ENCODE measurements at places on chromosomes 12 and 14.

- H3K4me1 ChIP-seq, result peaks cover 8% of the 10 kb centered on the region
- no peaks in the 10 kb centered on the region for H3K36me3 ChIP-seq
- DNase-seq, result no peak
Measured at GRCh38 chr12:121838126-121838525, 20.5 kb downstream of the HPD start.

DNA sequence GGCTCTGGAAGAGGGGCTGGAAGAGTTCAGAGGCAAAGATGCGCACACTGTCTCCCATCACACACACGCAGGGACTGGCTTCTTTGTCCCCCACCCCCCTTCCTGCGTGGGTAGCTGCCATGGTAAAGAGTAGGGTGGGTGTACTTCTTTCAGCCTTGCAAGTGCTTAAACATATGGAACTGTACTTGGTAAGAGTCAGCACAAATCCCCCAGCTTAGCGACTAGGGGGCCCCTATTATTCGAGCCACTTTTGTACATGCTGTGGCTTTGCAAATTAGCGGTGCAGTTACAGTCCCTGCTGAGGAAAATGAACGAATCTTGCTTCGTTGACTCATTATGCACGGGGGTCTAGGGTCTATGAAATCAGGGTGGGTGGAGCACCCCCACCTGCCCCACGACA, 123.8 kb downstream of the AACS start:
- no peaks in the 10 kb centered on the region for H3K4me1 ChIP-seq
- peaks cover 29% of the 10 kb centered on the region for H3K27me3 ChIP-seq
- H3K36me3 ChIP-seq, result no peaks in the 10 kb centered on the region
- no peak overlapping the region for H3K27ac ChIP-seq
- no peak for DNase-seq
- no peak overlapping the region for H3K4me3 ChIP-seq

- H3K4me1 ChIP-seq, result no peaks in the 10 kb centered on the region
- no peak overlapping the region for H3K4me3 ChIP-seq
- no peak overlapping the region for H3K27ac ChIP-seq
- no peak for DNase-seq
- no peaks in the 10 kb centered on the region for H3K27me3 ChIP-seq
Measured at GRCh38 chr14:39351708-39352107, 80.5 kb downstream of the FBXO33 start.

DNA sequence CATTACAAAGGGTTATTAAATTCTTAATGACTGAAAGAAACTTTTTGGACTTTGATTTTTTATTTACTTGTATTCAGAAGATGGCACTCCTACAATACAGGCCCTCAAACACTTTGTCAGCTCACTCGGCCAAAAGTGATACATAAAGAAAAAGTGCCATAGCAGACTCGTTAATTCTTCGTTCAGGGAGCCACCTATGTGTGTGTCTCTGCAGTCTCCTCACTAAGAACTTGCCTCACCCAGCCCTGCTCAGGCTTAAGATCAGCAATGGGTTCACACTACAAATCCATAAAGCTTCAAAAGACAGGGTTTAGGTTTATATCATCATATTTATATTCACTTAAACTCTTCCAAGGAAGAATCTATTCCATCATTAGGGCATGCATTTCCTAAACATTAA, 11.5 kb downstream of the DCP1B start:
- peaks cover 15% of the 10 kb centered on the region for H3K4me1 ChIP-seq
- H3K36me3 ChIP-seq, result peaks cover 10% of the 10 kb centered on the region
- no peak overlapping the region for H3K4me3 ChIP-seq
- no peak overlapping the region for H3K27ac ChIP-seq
- no peaks in the 10 kb centered on the region for H3K27me3 ChIP-seq

- no peak overlapping the region for H3K4me3 ChIP-seq
- H3K27me3 ChIP-seq, result no peaks in the 10 kb centered on the region
- H3K27ac ChIP-seq, result no peak overlapping the region
Measured at GRCh38 chr14:90072350-90072749, 10.6 kb downstream of the KCNK13 start.

- H3K4me1 ChIP-seq, result no peaks in the 10 kb centered on the region
- H3K27ac ChIP-seq, result no peak overlapping the region
- H3K36me3 ChIP-seq, result no peaks in the 10 kb centered on the region
- H3K4me3 ChIP-seq, result no peak overlapping the region
Measured at GRCh38 chr12:94059394-94060368, 88.7 kb upstream of the PLXNC1 start.

- H3K4me3 ChIP-seq, result peak overlapping the region; percentile 13
- H3K4me1 ChIP-seq, result no peaks in the 10 kb centered on the region
- no peak overlapping the region for H3K27ac ChIP-seq
- DNase-seq, result no peak
- H3K36me3 ChIP-seq, result peaks cover 29% of the 10 kb centered on the region
- H3K27me3 ChIP-seq, result no peaks in the 10 kb centered on the region
Measured at GRCh38 chr12:133057446-133057845, 20.1 kb downstream of the ZNF84 start.

All from CD8-positive, alpha-beta memory T cell (primary cell).